ENCODE measurements at places on chromosomes 5 and 9.

DNA sequence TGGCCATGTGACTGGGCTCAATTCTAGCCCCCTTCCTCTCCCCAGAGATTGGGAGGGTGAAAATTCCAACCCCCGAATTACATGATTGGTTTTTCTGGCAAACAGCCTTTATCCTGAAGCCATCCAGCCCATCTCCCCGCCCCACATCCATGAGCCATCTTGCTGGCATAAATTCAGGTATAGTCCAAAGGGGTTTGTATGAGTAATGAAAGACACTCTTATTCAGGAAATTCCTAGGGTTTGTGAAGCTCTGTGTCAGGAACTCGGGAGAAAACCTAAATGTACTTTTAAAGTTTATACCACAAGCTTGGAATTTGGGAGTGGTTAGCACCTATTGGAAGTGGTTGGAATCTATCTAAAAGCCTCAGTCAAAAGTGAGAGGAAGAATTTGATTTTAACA lies 80.6 kb upstream of the SIMC1 start:
- no peak for DNase-seq

DNA sequence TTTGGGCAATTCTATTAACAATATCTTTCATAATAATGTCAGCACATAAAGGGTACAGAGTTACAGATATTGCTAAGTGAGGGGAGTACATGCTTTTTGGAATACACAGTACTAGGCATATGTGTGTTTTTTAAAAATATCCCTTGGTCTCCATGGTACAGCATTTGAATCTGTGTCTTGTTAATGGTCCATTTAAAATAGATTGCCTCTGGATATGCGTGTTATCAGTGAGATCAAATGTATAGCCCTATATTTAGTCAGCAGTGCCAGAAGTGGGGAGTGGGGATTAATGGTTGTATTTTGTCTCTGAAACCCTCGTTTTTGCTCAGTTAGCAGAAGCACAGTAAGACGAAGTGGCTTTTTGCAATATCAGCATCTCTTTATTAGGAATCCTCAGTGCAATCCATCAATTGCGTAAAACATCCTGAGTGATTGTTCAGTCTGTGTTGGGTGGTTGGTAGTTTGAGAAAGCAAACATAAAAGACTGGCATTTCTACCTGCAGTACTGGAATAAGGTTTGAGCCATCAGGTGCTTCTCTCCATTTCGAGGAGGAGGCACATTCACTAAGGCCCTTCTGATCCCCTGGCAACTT lies 19.0 kb downstream of the SKP2 start:
- DNase-seq: no peak

GRCh38 chr9:3299872-3300271 lies 225.9 kb downstream of the RFX3 start:
- DNase-seq: no peak

DNA sequence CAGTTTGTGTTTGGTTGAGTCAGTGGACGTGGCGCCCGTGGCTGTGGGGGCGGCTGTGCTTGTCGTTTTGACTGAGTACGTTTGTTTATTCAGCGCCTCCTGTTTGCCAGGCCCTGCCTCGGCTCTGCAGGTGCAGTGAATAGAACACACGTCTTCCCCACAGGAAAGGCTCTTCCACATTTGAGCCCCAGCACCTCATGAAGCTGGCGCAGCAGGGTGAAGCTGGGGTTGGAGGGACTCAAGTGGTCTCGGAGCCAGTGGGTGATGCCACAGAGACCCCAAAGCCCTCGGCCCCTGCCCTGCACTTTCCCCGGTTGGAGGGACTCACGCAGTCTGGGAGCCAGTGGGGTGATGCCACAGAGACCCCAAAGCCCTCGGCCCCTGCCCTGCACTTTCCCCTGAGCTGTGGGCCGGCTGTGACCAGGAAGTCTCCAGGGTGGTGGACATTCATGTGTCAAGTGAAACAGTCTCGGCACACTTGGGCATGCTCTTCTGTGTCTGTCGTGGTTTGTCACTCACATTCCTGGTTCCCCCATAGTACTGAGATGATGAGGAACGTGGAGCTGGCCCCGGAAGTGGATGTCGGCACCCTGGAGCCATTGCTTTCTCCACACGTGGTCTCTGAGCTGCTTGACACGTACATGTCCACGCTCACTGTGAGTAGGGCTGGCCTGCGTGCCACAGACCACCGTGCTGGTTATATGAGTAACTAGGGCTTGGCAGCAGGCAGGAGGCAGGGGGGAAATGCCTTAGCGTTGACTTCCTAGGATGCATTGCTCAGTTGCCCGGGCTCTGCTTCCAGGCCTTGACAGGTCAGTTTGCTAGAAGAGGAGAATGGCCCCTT lies 13.6 kb downstream of the EXOC3 start:
- no peak for DNase-seq

DNA sequence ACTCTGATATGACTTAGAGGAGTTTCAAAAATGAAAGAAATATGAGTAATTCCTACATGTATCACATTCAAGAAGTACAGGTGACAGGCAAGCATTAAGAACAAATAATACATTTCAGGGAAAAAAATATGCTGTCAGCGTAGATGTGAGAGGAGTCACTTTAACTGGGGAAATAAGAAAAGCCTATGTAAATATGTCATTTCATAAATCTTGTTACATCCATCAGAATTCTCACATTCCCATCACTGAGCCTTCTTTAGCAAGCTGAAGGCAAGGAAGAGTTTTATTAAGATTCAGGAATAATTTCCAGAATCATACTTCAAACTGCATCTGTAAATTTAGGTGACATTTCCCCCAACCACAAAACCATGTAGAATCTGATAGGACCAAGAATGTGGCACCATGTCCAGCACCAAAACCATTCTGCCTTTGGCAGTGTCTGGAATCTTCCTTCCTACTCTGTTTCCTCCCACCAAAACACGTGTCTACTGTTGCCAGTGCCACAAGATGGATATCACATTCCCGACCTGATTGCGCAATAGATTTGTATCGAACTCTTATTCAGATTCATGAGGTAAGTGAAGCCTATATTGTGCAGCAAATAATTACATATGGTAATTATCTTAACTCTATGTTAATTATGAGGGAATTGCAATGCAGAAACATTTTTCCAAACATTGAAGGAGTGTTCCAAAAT lies 690.9 kb downstream of the ISL1 start:
- no peak for DNase-seq

DNA sequence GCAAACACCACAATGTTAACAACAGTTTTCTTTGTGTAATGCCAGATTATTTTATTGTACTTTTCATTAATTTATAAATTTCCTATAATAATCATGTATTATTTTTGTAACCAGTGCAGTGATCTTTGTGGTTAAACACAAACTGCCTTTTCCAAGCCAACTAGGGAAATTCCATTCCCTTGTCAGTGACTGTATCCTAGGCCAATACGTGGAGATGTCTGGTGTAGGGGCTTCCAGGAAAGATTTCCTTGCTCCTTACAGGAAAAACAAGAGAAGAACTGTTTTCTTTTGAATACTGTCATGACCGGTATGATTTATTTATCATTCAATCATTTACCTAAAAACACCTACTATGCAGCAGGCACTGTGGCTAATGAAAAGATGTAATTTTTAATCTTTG lies 31.4 kb downstream of the FANCC start:
- DNase-seq: no peak

GRCh38 chr5:89190515-89191265 lies 307.7 kb upstream of the MEF2C start:
- no peak for DNase-seq

GRCh38 chr5:137901011-137901817 lies 12.0 kb downstream of the PKD2L2 start:
- DNase-seq: no peak

- DNase-seq: no peak
Measured at GRCh38 chr5:10069637-10070313, 179.9 kb downstream of the ATPSCKMT start.

- DNase-seq: no peak
Measured at GRCh38 chr9:136081826-136082495, 13.1 kb downstream of the NACC2 start.

GRCh38 chr9:105858006-105858690 lies 163.8 kb downstream of the TMEM38B start:
- no peak for DNase-seq

DNA sequence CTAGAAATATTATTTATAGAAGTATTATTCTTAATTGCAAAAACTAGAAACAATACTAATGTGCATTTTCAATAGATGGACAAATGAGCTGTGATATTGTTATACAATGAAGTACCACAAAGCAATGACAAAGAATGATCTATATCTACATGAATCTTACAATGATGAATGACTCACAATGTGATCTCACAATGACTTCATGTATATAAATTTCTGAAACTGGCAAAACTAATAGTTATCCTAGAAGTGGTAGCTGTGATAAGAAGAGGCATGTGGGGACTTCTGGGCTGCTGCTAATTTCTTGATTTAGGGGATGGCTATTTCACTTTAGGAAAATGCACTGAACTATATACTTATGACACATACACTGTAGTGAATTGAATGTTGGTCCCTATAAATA lies 396.0 kb upstream of the ZNF608 start:
- no peak for DNase-seq

DNA sequence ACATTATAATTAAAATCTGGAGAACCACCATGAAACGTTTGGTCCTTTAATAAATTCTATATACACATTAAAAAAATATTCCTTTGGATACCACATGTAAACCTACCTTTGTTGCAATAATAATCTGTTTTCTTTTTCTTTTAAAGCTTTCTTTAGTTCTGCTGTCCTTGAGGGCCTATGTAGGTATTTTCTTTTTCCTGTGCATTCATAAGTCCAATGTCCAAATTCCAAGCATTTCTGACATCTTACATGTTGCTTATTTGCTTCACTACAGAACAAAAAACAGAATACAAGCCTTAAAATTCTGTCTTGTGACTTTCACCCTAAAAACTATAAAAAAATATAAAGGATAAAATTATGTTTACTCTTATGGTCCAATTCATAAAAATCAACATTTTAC lies 19.7 kb downstream of the ZCCHC10 start:
- DNase-seq: no peak

DNA sequence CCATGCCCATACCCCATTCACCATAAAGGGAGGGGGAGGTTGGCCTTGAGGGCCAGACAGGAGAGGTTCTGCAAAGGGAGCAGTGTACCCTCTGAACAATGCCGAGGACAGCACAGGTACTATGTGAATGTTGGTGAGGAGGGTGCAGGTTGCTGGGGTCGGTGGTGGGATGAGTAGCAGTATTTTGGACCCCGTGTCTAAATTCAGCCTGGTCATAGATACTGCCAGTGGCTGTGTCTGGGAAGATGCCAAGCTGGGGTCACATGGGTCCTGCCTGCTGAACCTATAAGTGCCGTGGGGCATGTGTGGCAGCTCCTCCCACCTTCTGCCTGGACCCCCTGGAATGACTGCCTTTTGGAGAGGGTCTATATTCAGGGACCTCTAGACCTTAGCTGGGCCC lies 11.4 kb upstream of the SPINK4 start:
- no peak for DNase-seq

GRCh38 chr9:22170990-22171670 lies 162.0 kb upstream of the CDKN2B start:
- DNase-seq: no peak

DNA sequence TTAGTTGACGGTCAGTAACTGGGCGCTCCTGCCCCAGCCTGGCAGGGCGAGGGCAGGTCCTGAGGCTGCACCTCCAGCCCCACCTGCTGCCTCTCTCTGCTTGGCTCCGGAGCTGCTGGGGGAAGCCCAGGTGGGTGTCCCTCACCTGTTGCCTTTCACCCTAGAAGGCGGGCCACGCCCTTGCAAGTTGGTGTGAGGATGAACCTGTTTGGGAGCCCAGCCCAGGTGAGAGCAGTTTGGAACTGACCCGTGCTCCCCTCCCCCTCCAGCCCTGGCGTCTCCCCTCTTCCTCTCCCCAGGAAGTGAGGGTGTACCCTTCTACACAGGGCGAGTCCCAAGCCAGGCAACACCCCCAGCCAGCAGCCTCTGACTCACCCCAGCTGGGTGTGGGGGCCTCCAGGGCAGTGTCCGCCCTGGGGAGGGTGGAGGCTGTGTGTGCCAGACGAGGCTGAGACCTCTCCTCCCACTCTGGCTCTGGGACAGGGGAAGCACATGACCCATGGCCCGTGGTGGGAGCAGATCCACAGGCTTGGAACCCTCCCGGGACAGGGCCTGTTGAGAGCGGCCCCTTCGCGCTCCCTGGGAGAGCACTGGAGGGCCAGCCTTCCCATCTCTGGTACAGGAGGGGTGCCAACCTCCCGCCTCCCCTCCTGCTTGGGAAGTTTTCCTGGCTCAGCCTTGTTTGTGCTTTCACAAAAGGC lies 10.4 kb downstream of the LRRC8A start:
- DNase-seq: no peak

DNA sequence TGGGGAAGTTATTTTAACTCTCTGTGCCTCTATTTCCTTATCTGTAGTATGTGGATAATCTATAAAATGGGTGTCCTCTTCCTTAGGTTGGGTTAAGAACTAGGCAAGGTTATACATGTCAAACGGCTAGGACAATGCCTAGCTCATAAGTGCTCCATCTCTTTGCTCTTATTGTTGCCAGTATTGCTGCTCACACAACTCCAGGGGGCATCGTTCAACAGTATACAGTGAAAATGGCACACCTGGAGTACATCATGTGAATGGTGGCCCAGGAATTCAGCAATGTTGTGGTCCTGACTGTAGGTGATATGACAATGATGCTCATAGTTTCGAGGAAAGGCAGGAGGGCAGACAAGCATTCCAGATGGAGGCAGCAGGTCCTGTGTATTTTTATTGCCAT lies 30.1 kb downstream of the SLIT3 start:
- no peak for DNase-seq

DNA sequence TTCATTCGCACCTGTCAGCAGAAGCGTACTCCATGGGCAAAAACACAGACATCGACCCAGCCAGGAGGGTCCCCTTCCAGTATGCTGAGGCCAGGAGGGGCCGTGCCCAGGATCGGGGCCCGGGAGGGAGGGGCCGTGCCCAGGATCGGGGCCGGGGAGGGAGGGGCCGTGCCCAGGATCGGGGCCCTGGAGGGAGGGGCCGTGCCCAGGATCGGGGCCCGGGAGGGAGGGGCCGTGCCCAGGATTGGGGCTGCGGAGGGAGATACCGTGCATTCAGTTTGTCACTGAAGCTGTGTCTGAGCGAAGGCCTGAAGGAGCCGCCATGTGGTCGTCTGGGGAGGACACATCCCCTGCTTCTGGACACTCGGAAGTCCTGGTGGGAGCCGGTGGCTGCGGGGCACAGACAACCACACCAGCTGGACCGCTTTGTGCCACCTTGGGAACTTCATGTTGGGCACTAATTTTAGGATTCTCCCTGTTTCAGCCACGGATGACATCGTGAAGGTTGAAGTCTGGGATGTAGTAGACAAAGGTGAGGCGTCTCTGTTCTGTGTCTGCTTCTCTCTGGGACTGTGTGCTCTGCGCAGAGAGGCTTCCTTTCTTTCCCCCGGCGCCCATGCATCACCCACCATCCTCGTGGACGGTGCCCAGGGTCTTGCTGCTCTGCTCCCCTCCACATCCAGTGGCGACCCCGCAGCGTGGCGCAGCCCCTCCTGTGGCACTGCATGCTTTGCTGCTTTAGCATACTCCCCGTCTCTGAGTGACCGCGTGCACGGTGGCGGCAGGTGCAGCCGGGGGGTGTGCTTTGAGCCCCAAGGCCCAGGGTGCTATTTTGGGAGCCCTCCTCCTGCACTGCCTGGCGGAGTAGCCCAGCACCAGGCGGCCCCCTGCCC lies 16.7 kb upstream of the AJM1 start:
- no peak for DNase-seq
